Iris pigment epithelial cell (primary cell): ENCODE measurements at places on chromosomes 4 and X.

DNA sequence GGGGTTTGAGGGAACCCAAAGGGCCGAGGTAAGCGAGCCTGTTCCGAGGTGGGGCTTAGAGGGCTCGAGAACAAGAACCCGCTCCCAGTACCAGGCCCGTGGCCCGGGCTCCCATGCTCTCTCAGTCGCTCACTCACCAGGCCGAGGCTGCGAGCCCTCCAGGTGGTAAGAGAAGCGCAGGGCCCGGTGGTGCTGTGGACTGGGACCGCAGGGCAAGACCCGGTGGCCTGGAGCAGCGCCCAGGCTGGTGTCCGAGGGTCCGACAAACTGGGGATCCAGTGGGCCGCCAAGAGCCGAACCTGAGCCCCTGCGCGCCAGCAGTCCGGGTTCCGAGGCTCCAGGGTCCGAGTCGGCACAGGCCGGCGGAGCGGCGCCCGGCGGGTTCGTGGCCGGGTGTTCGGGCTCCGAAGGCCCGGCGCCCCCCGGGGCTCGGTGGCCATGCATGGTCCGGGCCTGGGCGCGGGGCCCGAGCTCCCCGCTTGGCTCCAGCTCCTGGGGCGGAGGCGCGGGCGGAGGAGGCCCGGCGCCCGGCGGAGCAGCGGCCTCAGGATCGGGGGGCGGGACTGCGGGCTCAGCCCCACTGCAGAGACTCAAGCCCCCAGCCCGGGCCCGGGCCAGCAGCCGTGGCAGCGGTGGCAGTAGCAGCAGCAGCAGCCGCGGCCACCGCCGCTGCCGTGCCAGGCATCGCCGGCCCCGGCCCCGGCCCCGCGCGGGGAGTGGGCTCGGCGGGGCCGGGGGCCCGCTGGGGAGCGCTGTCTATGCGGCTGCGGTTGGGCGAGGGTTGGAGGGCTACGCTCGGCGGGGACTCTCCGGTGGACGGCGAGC, 833 bp downstream of the FGD1 start:
- peak; percentile 26 for DNase-seq

- DNase-seq: peak; percentile 47
These were observed 29.2 kb upstream of the CCNI start for GRCh38 chr4:77104791-77105540.

DNA sequence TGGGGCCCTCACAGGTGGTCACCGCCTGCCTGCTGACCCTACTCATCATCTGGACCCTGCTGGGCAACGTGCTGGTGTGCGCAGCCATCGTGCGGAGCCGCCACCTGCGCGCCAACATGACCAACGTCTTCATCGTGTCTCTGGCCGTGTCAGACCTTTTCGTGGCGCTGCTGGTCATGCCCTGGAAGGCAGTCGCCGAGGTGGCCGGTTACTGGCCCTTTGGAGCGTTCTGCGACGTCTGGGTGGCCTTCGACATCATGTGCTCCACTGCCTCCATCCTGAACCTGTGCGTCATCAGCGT, 652 bp downstream of the DRD5 start:
- no peak for DNase-seq

DNA sequence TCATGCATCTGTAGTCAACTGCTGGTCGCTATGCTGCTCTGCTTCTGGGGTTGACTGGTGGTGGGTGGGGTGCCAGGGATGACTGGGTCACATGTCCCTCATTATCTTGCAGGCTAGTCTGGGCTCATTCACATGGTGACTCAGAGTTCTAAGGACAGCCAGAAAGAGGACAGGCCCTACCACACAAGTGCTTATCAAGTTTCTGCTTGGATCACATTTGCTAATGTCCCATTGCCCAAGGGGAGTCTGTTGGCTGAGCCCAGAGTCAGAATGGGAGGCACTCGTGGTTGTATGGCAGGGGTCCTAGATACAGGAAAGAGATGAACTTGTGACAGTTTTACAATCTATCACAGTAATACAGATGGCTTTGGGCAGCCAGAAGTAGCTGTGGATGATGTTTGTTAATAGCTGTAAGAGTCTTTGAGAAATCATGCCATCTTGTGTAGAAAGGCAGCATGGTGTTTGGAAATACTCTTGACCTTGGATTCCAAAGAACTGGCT, 221.3 kb downstream of the GPAT3 start:
- no peak for DNase-seq

DNA sequence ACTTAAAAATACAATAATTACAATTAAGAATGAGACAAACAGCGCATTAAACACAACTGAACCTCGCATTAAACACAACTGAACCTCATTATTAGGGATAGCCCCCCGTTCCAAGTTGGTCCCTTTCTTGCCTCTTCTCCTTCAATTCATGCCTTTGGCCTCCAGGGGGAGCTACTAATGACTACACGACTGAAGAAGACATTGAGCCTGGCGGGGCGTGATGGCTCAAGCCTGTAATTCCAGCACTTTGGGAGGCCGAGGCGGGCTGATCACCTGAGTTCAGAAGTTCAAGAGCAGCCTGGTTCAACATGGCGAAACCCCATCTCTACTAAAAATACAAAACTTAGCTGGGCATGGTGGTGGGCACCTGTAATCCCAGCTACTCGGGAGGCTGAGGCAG, 56.4 kb upstream of the NWD2 start:
- DNase-seq: no peak

GRCh38 chrX:69021141-69021960, 143.9 kb downstream of the PJA1 start:
- DNase-seq: no peak

GRCh38 chrX:24283127-24283794, 30.6 kb downstream of the SUPT20HL2 start:
- DNase-seq: no peak

- DNase-seq: no peak
These were observed 92.7 kb upstream of the RPL34 start for GRCh38 chr4:108527723-108528122.

GRCh38 chrX:55340896-55341433, 76.2 kb upstream of the PAGE3 start:
- no peak for DNase-seq

DNA sequence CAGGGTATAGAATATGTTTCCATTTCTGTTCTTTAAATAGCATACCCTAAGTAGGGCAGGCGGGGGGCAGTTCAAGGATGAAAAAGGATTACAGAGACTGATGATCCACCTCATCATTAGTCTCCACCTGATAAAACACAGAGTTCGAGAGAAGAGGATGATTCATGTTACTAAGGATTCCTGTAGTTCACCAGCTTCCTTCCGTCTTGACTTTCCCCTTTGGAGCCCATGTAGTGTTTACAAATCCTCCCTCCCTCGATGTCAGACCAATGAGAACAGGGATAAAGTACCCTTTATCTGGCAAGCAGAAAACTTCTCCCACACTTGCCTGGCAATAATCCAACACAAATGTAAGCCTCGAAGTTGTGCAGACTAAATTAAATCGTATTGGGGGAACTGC, 526.3 kb upstream of the FAM241A start:
- peak; percentile 83 for DNase-seq
